ENCODE measurements at places on chromosomes 2 and 18.

DNA sequence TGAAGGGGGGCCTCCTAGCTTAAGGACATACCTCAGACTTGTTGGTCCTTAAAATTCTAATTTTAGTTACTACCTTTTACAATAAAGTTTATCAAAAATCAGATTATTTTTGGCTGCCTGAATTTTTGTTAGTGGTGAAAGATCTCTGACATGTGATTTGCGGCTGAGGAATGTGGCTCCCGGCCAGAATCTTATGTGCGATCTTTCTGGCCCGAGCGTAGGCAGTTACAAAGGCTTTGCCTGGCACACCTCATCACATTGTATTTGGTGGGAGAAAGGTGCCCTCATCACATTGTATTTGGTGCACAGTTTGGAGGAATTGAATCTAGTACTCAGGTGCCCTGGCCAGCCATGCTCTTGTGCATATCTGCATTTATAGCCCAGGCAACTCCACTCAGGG lies 289.1 kb downstream of the GULP1 start:
- no peak for DNase-seq

DNA sequence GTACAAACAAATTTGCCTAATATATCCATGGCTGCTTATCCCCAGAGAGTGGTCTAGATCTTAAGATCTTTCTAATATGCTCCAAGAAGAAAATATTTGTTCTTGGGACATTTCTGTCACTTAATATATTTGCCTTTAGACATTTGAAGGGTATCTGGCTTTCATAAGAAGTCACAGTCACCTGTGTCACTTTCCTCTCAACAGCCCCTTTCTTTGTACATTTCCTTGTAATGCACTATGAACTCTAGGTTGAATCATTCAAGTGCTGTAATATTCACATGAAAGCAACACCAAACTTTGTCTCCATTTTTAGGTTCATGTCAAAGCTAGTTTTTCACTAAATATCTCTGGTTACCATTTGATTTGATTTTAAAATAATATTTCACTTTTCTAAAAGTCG lies 41.4 kb upstream of the NABP1 start:
- no peak for DNase-seq

DNA sequence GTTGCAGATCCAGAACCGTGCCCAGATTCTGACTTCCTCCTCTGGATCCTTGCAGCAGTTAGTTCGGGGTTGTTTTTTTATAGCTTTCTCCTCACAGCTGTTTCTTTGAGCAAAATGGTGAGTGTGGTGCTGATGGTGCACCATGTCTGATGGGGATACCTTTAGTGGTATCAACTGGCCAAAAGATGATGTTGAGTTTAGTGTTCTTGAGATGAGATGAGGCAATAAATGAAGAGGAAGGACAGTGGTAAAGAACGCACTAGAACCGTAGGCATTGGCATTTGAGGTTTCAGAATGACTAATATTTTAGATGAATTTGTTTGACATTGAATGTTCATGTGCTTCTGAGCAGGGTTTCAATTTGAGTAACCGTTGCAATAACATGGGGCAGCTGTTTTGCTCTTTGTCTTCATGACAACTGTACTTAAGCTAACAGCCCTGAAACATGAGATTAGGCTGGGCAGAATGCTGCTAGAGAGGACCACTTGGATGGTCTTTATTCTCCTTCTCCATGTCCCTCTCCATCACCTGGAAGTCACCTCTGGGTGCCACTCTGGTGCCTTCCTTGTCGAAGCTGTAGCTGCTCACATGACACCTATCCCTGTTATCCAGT lies 3.9 kb downstream of the CTLA4 start:
- no peak for DNase-seq

- DNase-seq: peak; percentile 39
These were observed 24.3 kb downstream of the NCOA1 start for GRCh38 chr2:24515335-24515734.

DNA sequence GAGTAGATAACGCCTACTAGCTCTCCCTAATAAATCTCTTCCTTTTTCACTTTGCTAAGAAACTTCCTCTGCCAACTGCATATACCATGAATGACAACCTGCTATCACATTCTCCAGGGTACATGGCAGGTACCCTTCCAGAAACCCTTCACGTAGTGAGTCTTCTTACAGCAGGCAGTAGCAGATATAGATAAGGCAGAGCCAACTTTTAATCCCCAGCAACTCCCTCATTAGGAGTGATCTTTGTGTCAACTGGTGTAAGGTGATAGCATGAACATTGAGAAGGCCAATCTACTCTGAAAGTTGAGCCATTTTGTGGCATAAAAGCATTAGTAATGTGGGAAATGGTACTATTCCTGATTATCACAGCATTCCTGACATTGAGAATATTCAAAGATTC lies 5.7 kb upstream of the STK17B start:
- peak; percentile 80 for DNase-seq

DNA sequence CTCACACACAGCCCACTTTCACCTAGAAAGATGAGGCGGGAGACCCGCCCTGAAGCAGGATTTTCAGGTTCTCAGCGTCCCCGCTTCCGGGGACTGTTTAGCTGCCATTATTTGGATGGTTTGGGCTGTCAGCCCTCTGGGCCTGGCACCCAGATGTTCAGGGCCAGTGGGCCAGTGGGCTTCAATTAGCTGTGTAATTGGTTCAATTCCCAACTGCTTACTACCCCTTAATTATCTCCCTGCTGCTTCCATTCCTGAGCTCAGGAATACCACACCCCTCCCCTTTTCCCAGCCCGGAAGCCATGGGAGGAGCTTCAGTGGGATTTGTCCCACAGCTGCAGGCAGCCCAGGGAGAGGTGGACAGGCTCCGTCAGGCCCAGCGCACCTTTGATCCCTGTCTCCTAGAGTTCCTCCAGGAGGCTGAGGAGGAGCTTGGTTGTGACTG lies 114.1 kb upstream of the MYCN start:
- DNase-seq: no peak

GRCh38 chr2:226793646-226794045 lies 6.0 kb downstream of the IRS1 start:
- DNase-seq: no peak

GRCh38 chr2:217223222-217223930 lies 363.5 kb upstream of the TNP1 start:
- peak; percentile 88 for DNase-seq

- DNase-seq: no peak
These were observed 439.6 kb upstream of the UBE2E3 start for GRCh38 chr2:180540761-180541160.

DNA sequence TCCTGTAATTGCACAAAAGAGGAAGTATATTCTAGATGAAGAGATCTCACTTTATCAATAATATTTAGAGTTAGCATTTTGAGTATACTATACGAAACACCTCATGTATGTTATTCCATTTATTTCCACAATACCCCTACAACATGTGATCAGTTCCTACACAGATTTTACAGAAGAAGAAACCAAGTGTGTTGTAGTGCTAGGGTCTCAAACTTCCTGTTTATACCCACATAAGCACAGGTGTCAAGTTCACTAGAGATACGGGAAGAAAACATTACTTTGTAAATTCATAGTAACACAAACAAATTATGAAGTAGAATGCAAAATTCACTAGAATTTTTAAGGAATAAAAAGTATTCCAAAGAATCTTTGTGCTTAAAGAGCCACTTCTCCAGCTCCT lies 46.4 kb downstream of the KCTD18 start:
- DNase-seq: no peak

Data from hematopoietic multipotent progenitor cell treated with erythropoietin and hydrocortisone succinate and interleukin-3 and kit ligand, for 4 days (in vitro differentiated cells).